Ecto neural progenitor cell (in vitro differentiated cells): ENCODE measurements at places on chromosomes 16 and 17.

DNA sequence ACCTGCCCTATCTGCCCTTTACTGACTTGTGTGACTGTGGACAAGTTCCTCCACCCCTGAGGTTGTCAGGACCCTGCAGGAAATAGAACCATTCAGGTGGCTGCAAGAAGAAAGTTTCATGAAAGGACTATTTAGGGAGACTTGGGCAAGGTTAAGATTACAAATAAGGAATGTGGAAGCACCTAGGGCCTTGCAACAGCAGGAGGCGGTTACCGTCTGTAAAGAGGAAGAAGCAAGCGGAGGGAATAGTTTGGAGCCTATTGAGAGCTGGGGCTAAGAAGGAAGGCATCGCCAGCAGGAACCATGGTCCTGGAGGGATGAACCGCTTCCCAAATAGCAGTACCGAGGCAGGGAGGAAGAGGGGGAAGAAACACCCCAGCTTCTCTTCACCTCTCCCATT is 132.4 kb downstream of the PRKCB start:
- no peak for DNase-seq

DNA sequence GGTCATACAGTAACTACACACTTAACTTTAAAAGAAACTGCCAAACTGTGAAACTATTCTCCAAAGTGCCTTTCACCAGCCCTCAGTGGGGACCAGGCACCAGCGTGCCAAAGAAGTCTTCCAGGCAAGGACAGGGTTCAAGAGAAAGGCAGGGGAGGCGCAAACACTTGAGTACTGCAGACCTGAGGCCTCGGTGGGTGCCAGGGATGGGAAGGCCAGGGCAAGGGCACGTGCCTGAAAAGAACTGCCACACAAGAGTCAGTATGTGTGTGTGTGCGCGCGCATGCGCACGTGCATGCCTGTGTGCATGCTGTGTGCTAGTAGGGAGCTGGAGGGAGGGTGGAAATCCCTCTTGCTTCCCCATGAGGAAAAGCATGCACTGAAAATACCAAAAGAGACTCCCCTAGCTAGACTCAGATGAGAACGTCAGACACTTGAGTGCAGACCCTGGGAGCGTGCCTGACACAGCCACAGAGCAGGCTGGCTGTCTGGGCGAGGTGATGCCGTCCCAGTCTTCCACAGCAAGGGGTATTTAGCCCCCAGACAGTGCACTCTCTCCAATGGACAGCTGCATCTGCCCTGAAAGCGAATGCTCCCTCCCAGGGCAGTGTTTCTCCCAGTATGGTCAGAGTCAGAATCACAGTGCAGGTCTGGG is 40.1 kb upstream of the GSG1L start:
- DNase-seq: no peak

DNA sequence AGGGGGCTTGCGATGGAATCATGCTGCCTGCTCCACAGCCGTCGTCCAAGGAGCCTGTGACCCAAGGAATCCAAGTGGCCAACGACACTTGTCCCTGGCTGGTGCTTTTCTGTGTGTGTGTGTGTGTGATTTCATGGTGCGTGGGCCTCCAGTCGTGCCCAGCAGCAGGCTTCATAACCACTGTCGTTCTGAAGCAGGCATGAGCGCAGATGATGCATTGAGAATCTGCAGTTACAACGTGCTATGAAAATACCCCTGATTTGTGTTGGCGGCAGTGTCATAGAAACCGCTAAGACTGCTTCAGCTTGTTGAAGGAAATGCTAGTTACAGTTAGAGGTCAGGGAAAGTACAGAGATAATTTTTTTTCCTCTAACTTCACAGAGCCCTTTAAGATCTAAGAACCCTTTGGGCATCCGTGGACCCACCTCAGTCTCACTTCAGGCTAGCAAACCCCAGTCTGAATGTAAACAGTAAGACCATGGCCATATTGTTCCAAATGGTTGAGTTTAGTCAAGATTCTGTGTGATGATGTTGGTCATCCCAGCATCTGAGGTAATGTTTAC is 15.6 kb downstream of the C16orf90 start:
- DNase-seq: no peak

DNA sequence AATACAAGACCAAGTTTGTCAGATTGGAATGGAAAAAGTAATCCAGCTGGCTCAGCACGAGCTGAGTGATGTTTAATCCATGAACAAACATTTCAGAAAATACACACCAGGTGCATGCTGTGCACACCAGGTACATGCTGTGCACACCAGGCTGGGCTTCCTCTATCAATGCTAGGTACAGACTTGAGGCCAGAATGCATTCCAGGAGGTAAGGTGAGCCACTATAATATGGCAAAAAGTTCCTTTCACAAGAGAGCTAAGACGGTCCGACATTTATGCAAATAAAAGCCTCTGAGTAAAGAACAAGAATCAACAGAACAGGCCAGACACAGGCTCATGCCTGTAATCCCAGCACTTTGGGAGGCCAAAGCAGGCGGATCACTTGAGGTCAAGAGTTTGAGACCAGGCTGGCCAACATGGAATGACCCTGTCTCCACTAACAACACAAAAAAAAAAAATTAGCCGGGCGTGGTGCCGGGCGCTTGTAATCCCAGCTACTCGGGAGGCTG is 128.2 kb downstream of the ZNF778 start:
- DNase-seq: no peak

- no peak for DNase-seq
These were observed 18.8 kb upstream of the MYOCD start for GRCh38 chr17:12646761-12647422.

GRCh38 chr17:2943981-2944380 is 119.4 kb downstream of the OR1D5 start:
- DNase-seq: no peak

GRCh38 chr16:78506367-78507193 is 407.1 kb downstream of the WWOX start:
- no peak for DNase-seq

GRCh38 chr16:54783226-54783625 is 147.4 kb upstream of the IRX5 start:
- no peak for DNase-seq

GRCh38 chr17:48930435-48930873 is 14.2 kb downstream of the SNF8 start:
- no peak for DNase-seq

GRCh38 chr17:7867881-7868329 is 10.1 kb downstream of the CYB5D1 start:
- peak; percentile 24 for DNase-seq

- no peak for DNase-seq
These were observed 42.0 kb upstream of the ETV4 start for GRCh38 chr17:43588121-43588520.

DNA sequence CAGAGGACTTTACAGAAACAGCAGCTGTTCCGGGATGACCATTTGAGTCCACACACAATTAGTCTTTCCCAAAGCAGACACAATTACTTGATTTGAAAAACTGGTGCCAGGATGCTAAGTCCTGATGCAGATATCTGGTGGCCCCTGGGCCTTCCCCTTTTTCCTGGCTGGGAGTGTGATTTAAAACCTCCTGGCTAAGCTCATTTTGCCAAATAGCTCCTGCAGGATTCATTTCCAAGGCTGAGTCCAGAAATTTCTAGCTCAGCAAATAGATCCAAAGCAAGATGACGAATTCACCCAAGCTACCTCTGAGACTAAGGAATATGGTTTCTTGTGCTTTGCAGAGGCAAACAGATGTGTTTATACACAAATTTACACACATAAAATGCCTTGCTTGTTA is 422.2 kb downstream of the CA10 start:
- DNase-seq: no peak

DNA sequence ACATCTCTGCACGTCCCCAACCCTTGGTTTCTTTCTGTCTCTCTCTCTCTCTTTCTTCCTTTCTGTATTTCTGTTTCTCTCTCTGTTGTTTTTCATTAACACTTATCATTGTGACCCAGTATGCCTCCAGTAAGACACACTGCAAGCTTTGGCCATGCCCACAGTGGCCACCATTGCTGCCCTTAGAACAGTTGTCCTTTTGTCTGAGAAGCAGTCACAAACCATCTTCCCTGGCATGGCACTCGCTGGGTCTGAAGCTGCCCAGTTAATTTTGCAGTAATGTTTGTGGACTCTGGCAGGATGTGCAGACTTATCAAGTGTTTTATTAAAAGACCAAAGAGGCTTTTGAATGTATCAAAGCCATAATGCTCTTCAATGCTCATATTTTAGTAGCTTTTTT is 146.9 kb downstream of the MSI2 start:
- DNase-seq: no peak

DNA sequence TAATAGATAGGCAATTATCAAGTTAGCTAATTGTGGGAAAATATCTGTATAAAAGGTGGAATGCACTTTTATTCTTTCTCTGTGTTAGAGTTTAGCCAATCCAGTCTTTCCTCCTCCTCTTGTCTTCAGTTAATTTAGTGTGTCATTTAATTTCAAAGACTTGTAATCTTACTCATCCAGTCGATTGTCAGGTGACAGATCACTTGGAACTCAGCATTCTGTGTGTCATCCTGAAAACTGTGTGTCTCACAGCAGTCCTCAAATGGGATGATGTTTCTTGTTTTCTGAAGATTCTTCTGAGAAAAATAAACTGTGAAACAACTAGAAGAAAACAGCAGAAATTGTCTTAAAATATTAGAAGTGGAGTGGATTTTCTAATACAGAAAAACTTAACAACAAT is 290 bp upstream of the KRTAP4-1 start:
- DNase-seq: no peak

GRCh38 chr16:11349599-11350276 is 4.5 kb downstream of the RMI2 start:
- no peak for DNase-seq

GRCh38 chr16:85004587-85005205 is 6.6 kb downstream of the ZDHHC7 start:
- DNase-seq: no peak

DNA sequence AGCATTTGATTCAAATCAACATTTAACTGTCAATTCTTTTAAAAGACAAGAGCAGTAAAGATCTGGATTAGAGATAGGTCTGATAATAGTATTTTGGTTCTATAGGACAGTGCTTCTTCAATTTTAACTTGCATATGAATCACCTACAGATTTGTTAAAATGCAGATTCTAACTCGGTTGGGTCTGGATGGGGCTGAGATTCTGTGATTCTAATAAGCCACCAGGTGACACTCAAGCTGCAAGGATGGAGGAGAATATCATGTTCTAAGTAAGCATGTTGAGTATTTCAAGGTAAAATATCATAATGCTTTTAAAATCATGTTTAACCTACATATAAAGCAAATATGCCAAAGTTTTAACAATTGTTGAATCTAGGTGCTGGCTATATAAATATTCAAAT is 15.8 kb downstream of the TSPOAP1 start:
- no peak for DNase-seq

DNA sequence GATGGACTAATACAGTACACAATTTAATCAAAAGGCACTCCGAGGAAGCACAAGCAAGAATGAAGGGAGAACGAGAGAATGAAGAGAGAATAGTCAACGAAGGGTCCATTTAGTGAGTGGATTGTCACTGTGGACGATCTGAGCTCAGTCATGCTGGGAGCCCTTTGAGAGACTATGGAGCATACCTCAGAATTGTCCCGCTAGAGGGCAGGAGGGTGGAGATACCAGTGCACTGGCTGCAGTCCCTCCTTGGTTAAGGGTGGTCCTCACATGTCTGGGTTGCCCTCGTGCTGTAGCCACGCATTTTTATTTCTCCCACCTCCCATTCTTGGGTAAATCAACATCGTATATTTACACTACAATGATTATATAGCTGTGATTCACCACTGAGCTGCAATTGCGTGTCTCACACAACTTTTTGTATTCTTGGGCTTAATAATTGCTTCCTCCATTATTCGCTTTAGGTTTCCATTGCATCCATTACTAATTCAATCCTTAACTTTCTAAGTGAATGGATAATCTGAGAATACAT is 33.2 kb upstream of the FAM20A start:
- DNase-seq: no peak

DNA sequence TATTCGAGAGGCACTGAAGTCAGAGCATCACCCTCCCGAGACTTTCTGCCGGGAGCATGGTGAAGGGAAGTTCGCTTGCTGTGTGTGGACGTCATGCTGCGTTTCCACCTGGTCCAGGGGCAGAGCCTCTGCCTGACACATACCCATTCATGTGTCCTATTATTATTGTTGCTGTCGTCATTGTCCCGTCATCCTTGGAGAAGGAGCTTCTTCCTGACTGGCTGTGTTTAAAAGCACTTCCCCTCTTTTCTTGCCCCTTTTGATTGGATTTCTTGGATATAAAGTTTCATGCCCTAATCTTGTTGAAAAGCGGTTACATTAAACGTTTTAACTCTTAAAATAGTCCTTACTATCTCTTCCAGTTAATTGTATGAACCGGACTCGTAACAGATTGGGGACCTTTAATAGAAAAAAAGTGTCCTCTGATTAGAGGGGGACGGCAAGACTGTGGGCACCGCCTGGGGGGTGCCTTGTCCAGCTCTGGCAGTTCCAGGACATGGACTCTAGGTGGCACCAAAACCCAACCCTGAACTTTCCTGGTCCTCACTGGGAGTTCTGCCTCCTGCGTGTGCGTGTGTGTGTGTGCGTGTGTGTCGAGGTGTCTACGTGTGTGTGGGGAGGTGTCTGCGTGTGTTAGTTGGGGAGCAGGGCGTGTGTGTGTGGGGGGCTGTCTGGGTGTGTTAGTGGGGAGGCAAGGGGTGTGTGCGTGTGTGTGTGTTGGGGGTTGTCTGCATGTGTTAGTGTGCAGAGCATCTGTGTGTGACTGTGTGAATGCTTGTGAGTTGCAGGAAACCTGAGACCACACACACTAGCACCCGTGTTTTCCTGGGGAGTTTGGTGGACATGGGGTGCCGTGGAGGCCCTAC is 133.3 kb upstream of the CIBAR2 start:
- DNase-seq: peak; percentile 82

DNA sequence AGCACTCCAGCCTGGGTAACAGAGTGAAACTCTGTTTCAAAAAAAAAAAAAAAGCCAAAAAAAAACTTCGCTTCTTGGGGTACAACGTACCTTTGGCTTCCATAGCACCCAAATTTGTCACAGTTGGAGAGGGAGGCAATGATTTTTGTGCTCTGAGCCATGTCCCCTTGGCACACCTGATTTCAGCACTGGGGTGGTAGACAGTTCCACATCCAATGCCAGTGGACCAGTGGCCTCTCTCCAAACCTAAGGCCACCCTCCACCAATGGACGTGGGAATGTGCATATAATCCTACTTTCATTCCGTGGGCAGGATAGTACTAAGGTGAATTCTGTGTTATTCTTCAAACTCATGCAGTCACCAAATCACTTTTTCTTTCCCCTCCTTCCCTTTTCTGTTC is 47.5 kb downstream of the SALL1 start:
- DNase-seq: no peak

DNA sequence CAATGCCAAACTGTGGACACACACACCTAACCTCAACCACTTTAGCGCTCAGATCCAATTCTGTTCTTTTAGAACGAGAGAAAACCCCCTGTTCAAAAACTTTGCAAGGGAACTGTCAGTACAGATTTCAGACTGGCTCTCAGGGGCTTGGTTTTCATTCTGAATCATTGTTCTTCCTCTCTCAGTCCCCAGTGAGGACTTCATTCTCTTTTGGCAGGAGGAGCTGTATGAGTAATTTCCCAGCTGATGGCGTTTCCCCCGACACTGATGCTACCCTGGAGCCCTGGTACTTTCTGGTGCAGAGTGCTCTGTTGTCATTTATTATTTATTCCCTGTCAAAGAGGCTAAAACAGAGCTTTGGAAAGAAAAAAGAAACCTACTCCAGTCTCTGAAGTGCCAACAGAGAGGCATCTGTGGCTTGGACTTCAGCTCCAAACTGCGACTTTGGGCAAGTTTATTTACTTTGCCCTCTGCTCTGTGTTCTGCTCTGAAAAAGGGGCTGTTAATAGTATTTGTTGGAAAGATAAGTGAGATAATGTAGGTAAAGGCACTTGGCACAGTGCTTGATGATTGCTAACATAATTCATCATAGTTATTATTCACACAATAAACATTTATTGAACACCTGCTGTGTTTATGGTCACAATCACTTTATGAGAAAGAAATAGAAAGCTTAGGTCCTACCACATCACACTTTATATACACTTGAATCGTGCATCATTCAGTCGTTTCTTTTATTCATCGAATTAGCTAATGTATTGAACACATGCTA is 28.3 kb downstream of the ETV4 start:
- no peak for DNase-seq
